ENCODE measurements at places on chromosomes 5 and 9. TPM values are rescaled to one million over a fixed set of nuclear protein-coding genes. Genes with fewer than 3 reads are reported as not detected.

DNA sequence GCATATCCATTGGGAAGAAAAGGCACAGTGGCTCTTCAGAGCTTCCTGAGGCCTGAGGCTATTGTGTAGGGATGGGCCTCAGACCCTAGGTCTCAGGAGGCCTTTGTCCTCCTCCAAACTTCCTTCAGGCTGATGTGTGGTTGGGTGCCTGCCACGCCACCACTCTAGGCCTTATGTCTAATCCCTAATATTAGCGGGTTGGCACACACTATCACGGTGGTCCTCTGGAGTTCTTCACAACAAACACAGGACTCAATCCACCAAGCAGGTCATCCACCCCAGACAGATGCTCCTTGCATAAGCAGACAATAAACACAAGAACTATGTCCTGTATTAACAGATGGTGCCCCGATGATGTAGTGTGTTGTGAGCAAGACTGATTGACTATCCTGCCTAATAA is 31.0 kb upstream of the FSTL4 start:
- no peak for DNase-seq

- DNase-seq: no peak
Measured at GRCh38 chr5:180020176-180020575, 51.4 kb downstream of the RNF130 start.

DNA sequence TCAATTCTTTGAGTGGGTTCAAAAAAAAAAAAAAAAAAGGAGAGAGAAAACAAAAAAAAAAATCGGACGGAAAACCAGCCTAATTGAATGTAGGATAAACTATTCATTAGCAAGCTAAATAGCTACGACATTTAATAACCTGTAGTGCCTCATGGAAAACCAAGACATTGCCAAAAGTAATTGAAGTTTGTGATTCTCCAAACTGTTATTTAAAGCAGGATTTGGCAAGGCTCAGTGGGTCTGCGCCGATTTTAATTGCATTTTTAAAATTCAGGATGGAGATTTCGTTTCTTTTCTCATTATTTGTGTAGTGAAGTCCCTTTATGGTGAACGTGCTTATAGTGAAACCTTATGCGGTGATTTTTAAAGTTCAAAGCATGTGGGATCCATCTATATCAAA is 127.2 kb upstream of the NFIB start:
- DNase-seq: no peak

Gene ODF2
- 55.2 TPM for total RNA-seq

DNA sequence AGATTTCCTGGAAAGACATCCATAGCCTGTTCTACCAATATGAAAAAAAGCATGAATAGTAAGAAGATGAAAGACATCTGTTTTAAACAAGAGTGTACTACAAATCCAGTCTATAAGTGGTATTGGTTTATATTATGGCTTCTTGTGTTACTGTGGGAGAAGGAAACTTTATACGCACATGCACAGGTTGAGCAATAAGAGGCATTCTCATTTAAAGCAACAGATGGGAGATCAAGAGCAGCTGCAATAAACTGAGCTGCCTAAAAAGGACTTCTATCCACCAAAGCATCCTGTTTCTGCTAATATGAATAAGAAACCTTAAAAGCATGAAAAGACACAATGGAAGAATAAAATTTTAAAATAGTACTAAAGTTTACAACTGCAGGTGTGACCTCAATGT is 8.6 kb upstream of the PCDHB1 start:
- DNase-seq: no peak

DNA sequence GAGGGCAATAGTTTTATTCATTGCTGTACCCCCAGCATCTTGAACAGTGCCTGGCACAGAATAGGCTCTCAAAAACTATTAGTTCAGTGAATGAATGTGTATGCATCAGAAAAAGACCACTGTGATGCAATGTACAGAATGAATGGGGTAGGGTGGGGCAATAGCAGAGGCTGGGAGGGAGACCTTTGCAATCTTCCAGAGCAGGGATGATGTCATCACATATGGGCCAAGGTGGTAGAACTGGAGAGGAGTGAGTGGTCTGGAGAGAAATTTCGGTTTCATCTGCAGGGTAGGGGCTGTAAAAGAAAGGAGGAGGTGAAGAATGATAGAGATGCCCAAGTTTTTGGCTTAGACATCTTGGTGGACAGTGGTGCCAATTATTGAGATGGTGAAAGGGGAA is 23.4 kb upstream of the ARAP3 start:
- no peak for DNase-seq

- no peak for DNase-seq
Measured at GRCh38 chr5:149028984-149029383, 33.9 kb downstream of the SH3TC2 start.

Gene SPOCK1
- 23.2 TPM for total RNA-seq

Gene NRG2
- total RNA-seq: not detected

- peak; percentile 60 for DNase-seq
Measured at GRCh38 chr9:114745108-114745848, 60.6 kb downstream of the TNFSF15 start.

GRCh38 chr5:11126844-11127243 is 365.8 kb upstream of the DAP start:
- no peak for DNase-seq

Gene RASEF
- not detected for total RNA-seq

DNA sequence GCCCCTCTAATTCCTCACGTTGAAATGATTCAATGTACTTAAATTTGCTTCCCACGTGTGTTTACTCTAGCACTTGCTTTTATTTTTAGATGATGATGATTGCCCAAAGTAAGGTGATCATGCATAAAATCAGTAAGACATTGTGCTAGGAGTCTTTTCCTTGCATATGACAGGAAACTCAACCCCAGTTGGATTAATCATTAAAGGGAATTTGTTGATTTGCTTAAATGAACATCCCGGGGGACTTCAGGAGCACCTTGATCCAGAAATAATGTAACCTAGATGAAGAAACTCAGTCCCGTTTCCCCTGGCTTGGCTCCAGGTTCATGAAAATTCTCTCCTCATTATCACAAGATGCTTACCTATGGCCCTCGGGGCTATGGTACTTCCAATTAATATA is 106.1 kb upstream of the STC2 start:
- no peak for DNase-seq

DNA sequence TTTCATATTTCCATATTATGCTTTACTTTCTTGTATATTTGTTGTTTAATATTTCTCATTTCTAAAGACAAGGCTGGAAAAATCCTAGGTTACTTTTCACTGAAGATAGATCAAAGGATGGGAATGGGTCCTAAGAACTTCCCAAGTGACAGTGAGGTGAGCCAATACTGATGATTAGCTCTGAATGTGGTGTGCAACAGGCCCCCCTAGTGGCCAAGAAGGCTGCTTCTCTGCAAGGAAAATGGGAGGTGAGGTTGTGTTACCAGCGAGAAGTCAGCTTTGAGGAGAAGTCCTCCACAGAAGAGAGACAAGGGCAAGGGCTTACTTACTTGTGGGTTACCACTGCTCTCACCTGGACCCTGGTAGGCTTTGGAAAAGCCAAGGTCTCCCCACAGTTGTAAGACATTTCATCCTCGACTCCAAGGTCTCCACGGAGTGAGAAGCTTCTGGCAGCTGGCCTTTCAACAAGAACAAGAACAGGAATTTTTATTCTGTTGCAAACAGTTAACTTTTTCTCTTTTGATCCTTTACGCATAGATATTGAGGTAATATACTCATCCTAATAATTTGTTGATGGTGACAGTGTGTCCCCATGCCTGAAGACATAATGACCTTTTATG is 69.9 kb downstream of the MAMDC2 start:
- peak; percentile 70 for DNase-seq

DNA sequence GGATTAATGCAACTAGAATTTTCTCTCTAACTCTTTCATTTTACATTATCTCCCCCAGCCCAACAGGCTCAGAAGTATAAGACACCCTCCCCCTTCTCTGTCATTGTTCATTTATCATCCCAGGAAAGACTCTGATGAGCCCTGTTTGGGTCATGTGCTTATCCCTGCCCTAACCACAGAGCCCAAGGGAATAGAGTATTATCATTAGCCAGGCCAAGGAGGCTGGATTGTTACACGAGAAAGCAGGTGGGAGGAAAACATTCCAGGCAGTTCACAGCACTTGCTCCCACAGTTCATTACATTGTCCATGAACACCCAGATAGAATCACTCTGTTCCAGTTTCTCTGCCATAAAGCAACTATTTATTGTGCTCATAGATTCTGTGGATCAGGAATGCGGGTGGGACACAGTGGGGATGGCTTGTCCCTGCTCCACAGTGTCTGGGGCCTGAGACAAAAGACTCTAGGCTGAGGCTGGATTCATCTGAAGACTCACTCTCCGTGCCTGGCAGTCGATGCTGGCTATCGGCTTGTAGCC is 59.5 kb upstream of the TMEM215 start:
- DNase-seq: peak; percentile 48

Gene MELK
- 74.2 TPM for total RNA-seq

Gene ARHGEF39
- total RNA-seq: 4.5 TPM

- no peak for DNase-seq
Measured at GRCh38 chr9:134438195-134438788, 112.0 kb downstream of the RXRA start.

- DNase-seq: no peak
Measured at GRCh38 chr9:91310037-91310436, 51.7 kb downstream of the AUH start.

DNA sequence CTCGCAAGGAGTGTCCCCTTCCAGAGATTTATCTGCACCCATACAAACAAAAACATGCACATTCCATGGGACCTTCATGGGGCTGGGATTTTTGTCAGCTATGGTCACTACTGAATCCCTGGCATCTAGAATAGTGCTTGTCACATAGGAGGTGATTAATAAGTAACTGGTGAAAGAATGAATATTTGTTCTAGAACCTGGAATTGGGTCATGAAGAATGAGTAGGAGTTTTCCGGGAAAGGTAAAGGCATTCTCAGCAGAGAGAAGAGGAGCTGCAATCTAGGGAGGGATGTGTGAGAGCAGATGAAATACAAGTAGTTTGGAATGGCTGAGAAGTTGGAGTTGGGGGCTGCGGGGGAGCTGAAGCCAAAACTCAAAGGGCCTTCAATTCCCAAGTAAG is 2.8 kb upstream of the LMAN2 start:
- DNase-seq: no peak

DNA sequence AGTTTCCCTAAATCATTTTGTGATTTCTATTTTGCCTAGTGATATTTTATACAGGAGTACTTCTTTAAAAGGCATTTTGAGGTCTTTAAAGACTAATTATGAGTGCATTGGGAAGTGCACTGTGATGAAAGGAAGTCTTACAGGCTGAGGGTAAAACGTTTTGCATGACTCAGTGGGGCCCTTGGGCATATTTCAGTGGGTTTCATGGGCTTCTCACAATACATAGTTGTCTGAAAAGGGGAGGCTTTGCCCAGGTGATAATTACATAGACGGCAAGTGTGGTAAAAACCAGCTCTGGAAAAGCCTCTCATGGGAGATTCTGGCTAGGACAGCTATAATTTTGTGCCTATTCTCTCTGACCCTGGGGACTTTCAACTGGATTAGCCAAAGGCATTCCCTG is 387.2 kb downstream of the ARHGEF28 start:
- DNase-seq: no peak

GRCh38 chr9:96163712-96164111 is 138.3 kb downstream of the HSD17B3 start:
- no peak for DNase-seq

DNA sequence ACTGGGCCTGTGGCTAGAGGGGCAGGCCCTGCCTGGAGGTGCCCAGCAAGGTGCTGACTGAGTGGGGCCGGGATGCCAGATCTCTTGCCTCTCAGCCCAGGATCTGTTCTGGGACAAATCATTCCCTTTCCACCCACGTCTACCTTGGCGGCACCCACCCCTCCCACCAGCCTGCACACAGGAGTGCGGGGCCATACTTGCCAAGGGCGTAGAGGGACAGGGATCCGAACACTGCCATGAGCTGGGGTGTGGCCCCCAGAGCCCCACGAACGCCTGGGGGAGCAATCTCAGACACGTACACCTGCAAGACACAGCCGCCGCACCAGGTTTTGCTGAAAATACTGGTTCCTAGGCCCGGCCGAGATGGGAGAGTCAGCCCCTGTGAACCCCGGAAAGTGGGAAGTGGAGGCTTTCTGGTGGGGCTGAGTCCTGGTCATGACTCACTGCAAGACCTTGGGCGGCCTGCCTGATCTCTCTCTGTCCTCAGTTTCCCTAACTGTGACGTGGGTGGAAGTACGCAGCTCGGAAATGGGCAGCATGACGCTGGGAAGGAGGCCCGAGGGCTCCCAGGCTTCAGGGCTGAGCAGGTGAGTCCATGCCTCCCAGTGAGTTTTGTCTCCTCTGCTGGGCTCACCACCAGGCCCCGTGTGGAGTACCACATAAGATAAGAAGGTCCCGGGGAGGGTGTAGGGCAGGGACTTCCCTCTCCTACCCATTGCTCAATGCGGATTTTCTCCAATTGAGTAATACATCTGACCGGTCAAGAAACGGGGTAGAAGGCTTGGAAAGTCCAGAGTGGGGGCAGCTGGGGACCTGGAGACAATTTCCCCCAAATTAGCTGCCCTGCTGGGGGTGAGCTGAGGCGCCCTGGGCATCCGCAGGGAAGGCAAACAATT is 2.6 kb downstream of the SLC2A6 start:
- DNase-seq: no peak

- DNase-seq: no peak
Measured at GRCh38 chr9:89702401-89702800, 97.6 kb downstream of the GADD45G start.

Gene NR2F1-AS1
- 10.4 TPM for total RNA-seq

Gene PHF24
- not detected for total RNA-seq

DNA sequence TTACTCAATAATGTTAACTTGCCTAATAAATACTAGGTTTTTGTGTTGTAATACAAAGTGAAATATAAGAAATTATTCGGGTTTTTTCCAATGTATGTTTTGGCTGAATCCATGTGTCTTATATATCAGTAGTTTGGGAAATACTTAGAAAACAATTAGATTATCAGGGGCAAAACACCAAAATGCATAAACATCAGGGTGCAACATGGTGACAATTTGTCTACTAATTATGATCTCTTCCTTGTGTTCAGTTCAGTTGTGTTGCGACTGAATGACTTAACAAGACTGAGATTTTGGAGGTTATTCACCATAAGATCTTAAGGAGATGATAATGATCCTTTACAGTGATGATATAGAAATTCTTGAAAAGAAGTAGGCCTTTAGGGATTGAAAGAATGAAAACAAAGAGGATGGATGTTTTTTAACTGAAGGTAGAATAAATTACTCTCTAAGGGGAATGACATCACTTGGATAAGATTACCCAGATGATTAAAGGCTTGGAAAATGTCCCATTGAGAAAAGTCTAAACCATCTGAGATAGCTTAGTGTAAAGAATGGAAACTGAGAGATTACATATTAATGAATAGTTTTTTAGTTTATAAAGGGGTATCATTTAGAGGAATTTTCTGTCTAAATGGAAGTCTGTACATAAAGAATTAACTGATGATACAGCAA is 415.8 kb downstream of the SPATA31D1 start:
- no peak for DNase-seq

Measured in LHCN-M2 (cell line).